Occipital lobe (tissue), 3 donors: ENCODE measurements at places on chromosomes 2 and 18. TPM values are rescaled to one million over a fixed set of nuclear protein-coding genes. Genes with fewer than 3 reads are reported as not detected.

The CCBE1 gene
- 44.6 TPM for total RNA-seq

The FSHR gene
- total RNA-seq, result not detected

The GKN2 gene
- total RNA-seq, result not detected

The CPLX4 gene
- not detected for total RNA-seq

The FAM237A gene
- total RNA-seq, result not detected

The NEU2 gene
- not detected for total RNA-seq

The PROKR1 gene
- total RNA-seq, result 2.0 TPM

The LOXL3 gene
- total RNA-seq, result 16.1 TPM

The C2orf68 gene
- total RNA-seq, result 27.8 TPM

The CFC1 gene
- total RNA-seq, result not detected

The DES gene
- total RNA-seq, result 2.3 TPM

The SNRPD1 gene
- total RNA-seq, result 29.0 TPM

The LRRTM4 gene
- 106 TPM for total RNA-seq

The SOX11 gene
- 413 TPM for total RNA-seq

The GPR75 gene
- total RNA-seq, result 15.8 TPM

The C2orf66 gene
- total RNA-seq, result 0.16 TPM

The PTRHD1 gene
- 31.5 TPM for total RNA-seq

The EPB41L3 gene
- 72.7 TPM for total RNA-seq

The POTEI gene
- not detected for total RNA-seq
